ENCODE measurements at places on chromosomes 3 and 15. TPM values are rescaled to one million over a fixed set of nuclear protein-coding genes. Genes with fewer than 3 reads are reported as not detected.

Gene SMAD3
- total RNA-seq, result 51.3 TPM

- no peaks in the 10 kb centered on the region for H3K4me1 ChIP-seq
- H3K27me3 ChIP-seq, result no peaks in the 10 kb centered on the region
- no peak overlapping the region for H3K4me3 ChIP-seq
- H3K36me3 ChIP-seq, result no peaks in the 10 kb centered on the region
- no peak overlapping the region for H3K27ac ChIP-seq
These were observed 33.2 kb upstream of the CADM2 start for GRCh38 chr3:84925571-84925970.

DNA sequence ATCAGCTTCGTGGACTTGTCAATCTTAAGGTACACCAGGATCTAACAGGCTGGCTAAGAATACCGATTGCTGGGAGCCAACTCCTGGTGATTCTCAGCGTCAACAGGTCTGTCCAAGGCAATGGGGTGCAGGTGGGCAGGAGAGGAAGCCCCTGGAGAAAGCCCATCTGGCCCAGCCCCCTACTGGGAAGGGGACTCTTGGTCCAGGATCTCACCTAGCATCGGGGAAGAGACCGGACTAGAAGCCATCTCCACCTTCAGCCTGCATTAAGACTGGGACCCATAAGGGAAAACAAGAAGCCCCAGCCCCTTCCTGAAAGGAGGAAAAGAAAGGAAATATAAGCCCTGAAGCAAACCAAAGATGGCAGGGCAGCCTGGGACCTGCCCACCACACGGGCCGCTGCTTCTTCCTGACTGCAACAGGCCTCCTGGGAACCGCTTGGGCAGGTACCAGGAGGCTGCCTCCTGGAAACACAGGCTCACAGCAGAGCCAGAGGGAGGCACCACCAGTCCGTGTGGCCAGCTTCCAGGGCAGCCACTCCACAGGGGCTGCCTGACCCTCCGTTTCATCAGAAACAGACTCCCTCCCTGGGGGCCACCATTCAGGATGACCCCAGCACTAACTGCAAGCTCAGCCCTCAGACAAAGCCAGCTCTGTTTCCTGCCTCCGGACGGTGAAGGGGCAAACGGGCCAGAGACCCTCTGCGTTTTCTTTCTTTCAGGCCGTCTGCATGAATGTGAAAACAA lies 100.2 kb downstream of the LRIG1 start:
- DNase-seq, result no peak
- no peak overlapping the region for H3K4me3 ChIP-seq
- no peaks in the 10 kb centered on the region for H3K27me3 ChIP-seq
- peaks cover 21% of the 10 kb centered on the region for H3K36me3 ChIP-seq
- peak overlapping the region; percentile 69 for H3K27ac ChIP-seq

Gene SPINK8
- not detected for total RNA-seq

DNA sequence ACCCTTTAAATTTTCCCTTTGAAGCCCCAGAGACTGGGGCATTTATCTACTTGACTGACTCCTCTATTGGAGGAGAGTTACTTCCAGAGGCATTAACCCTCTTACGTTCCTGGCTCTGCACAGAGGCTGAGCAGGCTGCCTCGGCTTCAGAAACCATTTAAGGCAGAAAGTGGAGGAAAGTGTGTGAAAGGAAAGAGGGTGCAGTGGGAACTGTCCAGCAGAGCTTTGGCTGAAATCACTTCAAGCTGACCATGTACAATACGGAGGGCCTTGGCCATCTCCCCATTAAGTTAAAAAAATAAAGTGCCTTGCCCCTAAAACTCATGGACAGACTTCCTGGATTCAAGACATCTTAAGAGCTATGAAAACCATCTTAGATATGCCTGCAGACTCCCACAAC lies 238.7 kb downstream of the SV2B start:
- H3K4me3 ChIP-seq, result no peak overlapping the region
- no peaks in the 10 kb centered on the region for H3K36me3 ChIP-seq
- H3K4me1 ChIP-seq, result no peaks in the 10 kb centered on the region
- peak; percentile 43 for DNase-seq

DNA sequence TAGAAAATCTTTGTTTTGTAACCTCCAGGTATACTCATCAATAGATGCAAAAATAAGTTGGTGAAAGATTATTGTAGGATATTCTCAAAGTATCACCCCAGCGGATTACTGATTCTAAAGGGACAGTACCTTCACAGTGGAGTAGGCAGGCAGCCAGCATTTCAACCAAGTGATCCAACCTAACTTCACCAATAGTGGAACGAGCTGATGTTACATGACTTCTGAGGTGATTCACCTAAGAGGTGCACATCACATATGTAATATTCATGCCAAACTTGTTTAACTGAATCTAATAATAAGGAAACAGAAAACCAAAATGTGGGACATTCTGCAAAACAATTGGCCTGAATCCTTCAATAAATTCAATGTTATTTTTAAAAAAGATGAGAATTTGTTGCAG lies 14.3 kb downstream of the MYZAP start:
- no peaks in the 10 kb centered on the region for H3K27me3 ChIP-seq
- no peak for DNase-seq
- peaks cover 29% of the 10 kb centered on the region for H3K4me1 ChIP-seq

DNA sequence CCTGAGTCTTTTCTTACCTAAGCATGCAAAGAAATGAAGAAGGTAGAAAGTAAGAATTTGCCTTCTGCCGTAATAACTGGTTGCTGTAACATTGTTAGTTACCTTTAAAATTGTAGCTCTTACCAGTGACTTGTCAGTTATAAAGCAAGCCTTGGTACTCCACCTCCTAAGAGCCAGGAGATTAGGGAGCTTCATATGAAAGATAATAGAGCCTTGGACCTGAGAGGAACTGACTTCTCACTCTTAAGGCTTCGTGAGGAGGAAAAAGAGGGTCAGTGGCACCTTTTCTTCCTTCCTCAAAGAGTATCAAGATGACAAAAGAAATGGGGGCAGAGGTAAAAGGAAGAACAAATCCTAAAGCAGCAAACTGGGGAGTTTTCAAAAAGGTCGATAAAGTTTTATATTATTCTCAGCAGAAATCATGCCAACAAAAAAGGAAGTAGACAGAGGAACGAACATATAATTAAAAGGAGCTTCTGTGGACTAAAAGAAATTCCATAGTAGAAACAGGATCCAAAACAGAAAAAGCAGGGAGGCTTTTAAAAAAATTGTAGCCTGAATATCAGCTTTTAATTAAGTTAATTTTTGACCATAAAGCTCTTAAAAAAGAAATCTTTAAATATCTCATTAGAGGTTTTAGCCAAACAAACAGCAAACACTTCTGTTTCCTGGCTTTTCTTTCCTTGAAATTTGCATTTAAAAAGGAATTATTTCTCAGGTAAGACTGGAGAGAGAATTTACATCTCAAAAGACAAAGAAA lies 847.1 kb upstream of the ALCAM start:
- H3K36me3 ChIP-seq, result no peaks in the 10 kb centered on the region
- H3K4me1 ChIP-seq, result peaks cover 17% of the 10 kb centered on the region
- peaks cover 3% of the 10 kb centered on the region for H3K27me3 ChIP-seq
- no peak for DNase-seq
- no peak overlapping the region for H3K4me3 ChIP-seq

- peaks cover 13% of the 10 kb centered on the region for H3K36me3 ChIP-seq
- no peak overlapping the region for H3K27ac ChIP-seq
- no peak for DNase-seq
- no peak overlapping the region for H3K4me3 ChIP-seq
- H3K4me1 ChIP-seq, result no peaks in the 10 kb centered on the region
- no peaks in the 10 kb centered on the region for H3K27me3 ChIP-seq
These were observed 9.0 kb downstream of the KIF9 start for GRCh38 chr3:47273564-47273963.

Gene GRK7
- total RNA-seq, result not detected

DNA sequence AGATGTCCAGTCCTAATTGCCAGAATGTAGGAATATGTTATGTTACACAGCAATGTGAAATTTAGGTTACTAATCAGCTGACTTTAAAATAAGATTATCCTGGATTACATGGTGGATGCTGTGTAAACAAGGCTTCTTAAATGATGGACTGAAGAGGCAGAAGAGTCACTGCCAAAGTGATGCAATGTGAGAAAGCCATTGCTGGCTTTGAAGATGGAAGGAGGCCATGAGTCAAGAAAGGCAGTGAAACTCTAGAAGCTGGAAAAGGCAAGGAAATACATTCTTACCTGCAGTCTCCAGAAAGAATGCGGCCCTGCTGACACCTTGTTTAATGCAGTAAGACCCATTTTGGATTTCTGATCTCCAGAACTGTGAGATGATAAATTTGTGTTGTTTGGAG lies 179.1 kb upstream of the ZPLD1 start:
- H3K4me1 ChIP-seq, result no peaks in the 10 kb centered on the region
- no peaks in the 10 kb centered on the region for H3K36me3 ChIP-seq
- no peak overlapping the region for H3K27ac ChIP-seq
- no peak overlapping the region for H3K4me3 ChIP-seq

Gene ECE2
- total RNA-seq, result not detected

DNA sequence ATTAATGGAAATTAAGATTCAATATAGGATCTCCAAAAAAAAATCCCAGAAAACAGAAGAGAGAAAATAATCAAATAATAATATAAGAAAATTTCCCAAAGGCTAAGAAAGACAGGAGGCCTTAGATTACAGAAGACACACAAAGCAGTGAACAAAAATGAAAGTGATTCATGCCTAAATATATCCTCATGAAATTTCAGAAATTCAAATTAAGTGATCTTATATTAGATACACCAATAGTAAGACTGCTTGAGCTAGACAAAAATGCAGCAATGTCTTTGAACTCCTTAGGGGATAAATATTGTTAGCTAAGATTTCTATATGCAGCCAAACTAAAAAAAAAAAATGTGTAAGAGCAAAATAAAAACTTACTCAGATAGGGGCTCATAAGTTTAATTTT lies 44.6 kb upstream of the ARPP21 start:
- no peaks in the 10 kb centered on the region for H3K4me1 ChIP-seq
- H3K4me3 ChIP-seq, result no peak overlapping the region
- no peaks in the 10 kb centered on the region for H3K36me3 ChIP-seq
- peaks cover 3% of the 10 kb centered on the region for H3K27me3 ChIP-seq
- no peak overlapping the region for H3K27ac ChIP-seq
- DNase-seq, result no peak

DNA sequence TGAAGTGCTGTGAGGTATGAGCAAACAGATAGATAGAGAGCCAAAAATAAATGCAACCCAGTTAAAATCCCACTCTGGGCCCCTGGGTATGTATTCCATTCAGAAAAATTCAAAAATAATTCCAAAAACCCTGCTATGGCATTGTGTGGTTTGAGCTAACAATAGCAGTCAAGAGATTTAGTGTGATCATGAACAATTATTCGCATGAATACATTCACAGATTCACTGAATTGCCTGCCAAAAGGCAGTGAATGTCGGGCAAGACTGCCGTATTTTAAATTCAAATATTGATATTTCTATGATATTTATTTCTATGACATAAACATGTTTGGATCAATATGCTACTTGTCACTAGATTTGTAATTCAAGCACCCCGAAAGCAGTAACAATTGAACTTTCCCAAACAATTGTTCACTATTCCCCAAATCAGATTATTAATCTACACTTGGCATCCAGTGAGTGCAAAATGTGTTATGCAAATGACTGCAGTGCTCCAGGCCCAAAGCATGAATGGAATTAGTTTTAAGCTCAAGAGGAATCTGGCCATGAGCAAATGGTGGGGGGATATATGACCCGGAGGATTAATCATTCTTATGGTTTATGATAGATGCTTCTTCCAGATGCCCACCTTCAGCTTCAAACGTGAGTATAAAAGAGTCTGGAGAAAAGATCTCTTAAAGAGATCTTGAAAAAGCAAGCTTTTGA lies 417.0 kb upstream of the MEIS2 start:
- H3K27ac ChIP-seq, result no peak overlapping the region
- no peak for DNase-seq
- H3K27me3 ChIP-seq, result no peaks in the 10 kb centered on the region
- no peak overlapping the region for H3K4me3 ChIP-seq

Gene ARL6
- 10.9 TPM for total RNA-seq

DNA sequence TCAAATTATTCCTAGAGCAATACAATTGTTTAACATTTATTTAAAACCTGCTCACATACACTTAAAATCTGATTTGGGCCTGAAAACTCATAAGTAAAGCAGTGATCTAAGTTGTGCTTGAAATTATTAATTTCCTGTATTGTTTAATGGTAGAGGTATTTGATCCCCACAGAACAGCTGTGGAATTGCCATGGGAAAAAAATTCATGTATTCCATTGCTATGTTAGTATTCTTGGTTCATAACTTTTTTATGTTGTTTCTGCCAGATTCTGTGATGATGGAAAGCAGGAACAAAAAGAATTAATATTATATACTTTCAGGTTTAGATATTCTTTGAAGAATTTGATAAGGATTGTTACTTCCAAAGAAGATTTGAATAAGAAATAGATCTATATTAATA lies 831.5 kb upstream of the NR2F2 start:
- H3K36me3 ChIP-seq, result no peaks in the 10 kb centered on the region
- no peak overlapping the region for H3K27ac ChIP-seq
- DNase-seq, result no peak
- H3K4me1 ChIP-seq, result peaks cover 16% of the 10 kb centered on the region

Gene GOLGA8T
- total RNA-seq, result not detected

DNA sequence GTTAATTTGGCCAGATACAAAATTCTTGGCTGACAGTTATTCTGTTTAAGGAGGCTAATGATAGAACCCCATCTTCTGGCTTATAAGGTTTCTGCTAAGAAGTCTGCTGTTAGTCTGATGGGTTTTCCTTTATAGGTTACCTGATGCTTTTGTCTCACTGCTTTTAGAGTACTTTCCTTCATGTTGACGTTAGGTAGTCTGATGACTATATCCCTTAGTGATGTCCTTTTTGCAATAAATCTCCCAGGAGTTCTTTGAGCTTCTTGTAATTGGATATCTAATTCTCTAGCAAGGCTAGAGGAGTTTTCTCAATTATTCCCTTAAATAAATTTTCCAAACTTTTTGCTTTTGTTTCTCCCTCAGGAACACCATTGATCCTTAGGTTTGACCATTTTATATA lies 114.1 kb upstream of the CDIN1 start:
- H3K27ac ChIP-seq, result no peak overlapping the region
- H3K4me3 ChIP-seq, result no peak overlapping the region
- H3K36me3 ChIP-seq, result peaks cover 6% of the 10 kb centered on the region
- H3K4me1 ChIP-seq, result no peaks in the 10 kb centered on the region
- DNase-seq, result no peak

- H3K27me3 ChIP-seq, result peaks cover 8% of the 10 kb centered on the region
- no peak for DNase-seq
- no peak overlapping the region for H3K4me3 ChIP-seq
- H3K4me1 ChIP-seq, result no peaks in the 10 kb centered on the region
These were observed 16.1 kb upstream of the BLM start for GRCh38 chr15:90701048-90701447.

DNA sequence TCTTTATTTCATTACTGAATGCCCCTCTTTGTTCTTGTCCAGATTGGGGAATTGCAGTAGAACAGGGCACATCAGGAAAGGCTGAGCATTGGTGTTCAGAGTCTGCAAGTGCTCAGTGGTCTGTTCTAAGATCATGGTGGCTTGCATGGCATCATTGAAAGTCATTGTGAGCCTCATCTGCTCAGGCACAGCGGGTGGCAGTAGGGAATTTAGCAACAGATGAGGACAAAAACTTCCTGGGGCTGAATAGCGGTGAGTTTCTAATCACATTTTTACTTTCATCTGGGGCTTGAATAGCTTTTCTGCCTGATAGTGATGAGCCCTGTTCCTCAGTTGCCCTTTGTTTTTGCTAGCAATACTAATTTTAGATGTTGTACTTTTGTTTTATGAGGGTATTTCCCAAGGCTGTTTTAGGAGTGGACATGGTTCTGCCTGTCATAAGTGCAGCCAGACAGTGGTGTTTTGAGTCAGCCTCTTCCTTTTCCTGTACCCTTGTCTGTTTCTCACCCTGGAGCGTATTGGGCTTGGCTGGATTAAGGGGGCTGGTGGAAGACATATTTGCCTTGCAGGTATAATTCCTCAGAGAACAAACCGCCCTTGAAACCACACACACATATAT lies 127.2 kb upstream of the IL12A start:
- H3K4me1 ChIP-seq, result peaks cover 6% of the 10 kb centered on the region
- no peaks in the 10 kb centered on the region for H3K36me3 ChIP-seq
- no peak overlapping the region for H3K27ac ChIP-seq

Gene PARP16
- 12.6 TPM for total RNA-seq
